GM18507 (cell line): ENCODE measurements at places on chromosomes 6 and 20.

DNA sequence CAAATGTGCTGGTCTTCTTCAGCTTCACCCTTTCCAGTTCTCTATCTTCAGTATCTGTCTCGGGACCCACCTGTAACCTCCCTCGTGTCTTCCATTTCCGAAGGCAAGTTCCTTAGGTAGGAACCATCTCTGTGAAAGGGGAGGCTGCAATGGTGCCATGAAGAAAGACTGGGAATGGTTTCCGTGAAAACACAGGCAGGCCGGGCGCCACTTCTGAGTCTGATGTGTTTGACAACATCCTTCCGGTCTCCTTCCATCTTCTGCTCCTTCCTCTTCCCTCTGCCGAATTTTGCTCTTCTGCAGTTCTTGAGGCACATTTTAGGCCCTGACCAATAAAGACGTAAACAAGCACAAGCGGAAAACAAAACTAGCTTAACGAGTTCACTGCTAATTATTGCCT, 328.0 kb downstream of the THBS2 start:
- DNase-seq = no peak

- DNase-seq = no peak
These were observed 534.3 kb downstream of the COL12A1 start for GRCh38 chr6:74671558-74672025.

DNA sequence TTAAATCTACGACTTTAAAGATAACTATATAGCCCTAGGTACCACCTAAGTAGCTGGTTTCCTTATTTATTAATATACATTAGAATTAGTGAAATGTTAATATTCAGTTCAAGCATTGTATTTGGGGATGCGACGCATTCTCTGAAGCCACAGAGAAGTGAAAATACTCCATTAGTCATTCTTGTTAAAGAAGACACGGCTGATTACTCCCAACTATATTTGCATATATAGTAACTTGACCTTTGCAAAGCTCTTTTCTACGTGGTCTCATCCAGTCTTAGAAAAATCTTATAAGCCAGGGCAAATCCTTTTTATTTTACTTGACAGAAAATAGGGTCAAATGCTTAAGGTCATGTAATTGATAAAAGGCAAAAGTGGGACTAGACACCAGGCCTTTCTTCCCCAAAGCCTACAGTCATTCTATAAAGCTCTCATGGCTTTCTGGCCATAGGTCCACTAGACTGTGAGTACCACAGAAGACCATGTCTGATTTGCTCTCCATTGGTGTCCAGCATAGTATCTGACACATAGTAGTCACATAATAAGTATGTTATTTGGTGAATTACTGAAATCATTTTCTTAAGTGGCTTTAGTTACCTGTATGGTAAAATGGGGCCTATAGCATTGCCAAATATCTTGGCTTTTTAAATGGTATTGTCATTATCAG, 11.3 kb downstream of the ZHX3 start:
- peak; percentile 44 for DNase-seq

- DNase-seq = no peak
These were observed 4.6 kb downstream of the ZNF184 start for GRCh38 chr6:27468334-27468733.

DNA sequence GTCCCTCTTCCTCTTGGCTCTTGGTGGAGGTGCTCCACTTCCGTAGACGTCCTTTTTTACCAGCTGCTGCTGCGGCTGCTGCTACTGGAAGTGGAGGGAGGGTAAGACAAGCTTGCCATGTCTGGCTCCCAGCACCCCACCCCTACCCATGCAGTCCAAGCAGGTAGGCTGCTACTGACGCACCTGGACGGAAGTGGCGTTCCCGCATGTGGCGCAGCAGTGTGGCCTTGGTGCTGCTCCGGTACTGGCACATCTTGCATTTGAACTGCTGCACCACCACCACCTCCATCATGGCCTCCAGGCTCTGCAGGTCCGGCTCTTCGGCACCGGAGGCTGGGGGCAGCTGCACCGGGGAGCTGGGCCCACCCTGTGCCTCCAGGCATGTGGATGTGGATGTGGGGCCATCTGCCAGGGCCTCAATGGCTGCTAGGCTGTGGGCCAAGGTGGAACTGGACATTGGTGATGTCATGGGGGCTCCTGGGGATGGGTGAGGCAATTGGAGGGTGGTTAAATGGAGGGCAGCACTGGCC, 4.4 kb downstream of the ZNF335 start:
- no peak for DNase-seq

DNA sequence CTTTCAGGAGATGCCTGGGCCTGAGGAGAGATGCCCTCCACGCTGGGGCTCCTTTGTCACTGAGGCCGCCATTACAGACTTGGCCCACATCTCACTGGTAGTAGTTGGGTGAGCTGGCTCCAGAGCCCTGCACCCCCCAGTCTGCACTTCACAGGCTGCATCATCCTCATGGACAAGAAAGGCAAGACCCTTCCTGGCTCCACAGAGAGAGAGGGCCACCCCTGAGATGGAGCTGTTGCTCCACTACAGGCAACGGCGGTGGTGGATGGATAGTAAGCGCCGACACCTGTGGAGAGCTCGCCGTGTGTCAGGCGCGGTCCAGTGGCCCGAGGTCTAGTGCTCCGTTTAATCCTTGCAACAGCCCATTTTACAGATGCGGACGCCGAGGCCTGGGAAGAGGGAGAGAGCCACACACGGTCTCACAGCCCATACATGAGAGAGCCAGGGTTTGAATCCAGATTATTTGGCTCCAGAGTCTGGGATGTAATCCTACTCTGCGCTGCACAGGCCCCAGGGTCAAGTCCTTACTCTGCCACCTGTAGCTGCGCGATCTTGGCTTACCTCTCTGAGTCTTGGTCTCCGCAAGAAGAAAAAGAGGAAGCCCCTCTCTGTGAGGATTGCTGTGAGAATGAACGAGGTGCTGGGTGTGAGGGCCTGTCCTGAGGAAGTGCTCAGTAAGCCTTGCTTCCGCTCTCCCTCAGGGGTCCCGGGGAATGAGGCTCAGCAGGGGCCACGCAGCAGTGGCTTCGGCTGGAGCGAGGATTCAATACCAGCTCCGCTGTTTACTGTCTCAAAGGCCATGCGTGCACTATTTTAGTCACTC, 34.5 kb downstream of the SPDEF start:
- DNase-seq = no peak

DNA sequence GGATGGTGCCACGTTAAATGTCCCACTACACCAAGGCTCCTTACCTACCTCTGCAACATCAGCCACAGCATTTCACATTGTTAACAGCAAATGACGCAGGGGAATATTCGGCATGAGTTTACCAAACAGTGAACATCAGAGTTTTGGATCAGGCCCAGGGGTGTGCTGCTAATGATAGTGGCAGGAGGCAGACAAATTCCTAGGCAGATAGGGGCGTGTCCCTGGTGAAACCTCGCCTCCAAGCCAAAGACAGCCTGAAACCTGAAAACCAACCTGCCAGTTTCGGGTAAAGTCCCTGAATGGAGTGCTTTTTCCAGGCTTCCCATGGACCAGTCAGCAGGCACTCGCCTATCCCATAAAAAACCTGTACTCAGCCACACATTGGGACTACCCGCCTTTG, 133.6 kb downstream of the SH3BGRL2 start:
- DNase-seq = no peak

GRCh38 chr20:32301719-32302506, 24.5 kb downstream of the KIF3B start:
- no peak for DNase-seq

DNA sequence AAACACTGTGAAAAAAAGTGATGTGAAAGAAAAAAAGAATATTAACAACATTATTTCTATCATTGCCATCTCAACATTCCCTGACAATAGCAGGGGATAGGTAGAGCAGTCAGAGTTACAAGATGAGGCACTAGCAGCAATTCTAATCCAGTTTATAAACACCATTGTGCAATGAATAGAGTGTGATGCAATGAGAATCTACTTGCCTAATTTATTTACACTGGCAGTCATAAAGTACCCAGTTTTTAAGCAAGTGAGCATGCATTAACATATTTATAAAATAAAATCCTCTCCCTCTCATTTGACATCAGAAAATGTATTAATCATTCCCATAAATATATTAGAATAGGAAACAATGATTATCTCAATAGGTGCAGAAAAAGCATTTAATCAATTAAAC, 2.5 kb upstream of the MANEA start:
- no peak for DNase-seq

DNA sequence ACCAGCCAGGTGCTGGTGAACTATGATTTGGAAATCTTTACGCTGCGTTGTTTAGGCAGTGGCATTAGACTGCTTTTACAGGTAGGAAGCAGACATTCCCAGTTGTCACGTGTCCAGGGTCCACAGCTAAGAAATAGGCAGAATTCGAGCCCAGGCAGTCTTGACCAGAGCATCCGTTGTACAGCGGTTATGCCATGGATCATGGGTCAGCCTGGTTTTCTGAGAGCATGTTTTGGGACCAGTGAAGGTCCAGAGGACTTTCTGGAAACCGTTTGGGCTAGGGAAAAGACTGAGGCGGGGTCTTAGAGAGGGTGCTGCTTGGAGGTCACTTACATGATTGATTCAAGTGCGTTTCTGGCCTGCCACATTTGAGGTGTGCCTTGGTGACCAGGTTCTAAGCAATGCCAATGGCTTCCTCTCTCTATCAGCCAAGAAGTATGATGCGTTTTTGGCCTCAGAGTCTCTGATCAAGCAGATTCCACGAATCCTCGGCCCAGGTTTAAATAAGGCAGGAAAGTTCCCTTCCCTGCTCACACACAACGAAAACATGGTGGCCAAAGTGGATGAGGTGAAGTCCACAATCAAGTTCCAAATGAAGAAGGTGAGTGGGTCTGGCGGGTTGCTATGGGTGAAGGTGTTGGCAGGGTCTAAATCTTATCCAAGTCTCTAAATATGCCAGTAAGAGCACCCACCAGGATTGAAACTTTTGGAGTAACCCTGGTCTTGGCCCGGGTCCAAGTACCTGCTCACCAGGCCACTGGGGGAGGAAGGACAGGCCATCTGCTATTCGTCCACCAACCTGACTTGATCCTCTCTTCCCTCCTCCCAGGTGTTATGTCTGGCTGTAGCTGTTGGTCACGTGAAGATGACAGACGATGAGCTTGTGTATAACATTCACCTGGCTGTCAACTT, 1.8 kb downstream of the RPL10A start:
- no peak for DNase-seq

- no peak for DNase-seq
These were observed 6.9 kb downstream of the STK35 start for GRCh38 chr20:2108498-2108897.

GRCh38 chr6:14079433-14079832, 38.1 kb upstream of the CD83 start:
- no peak for DNase-seq

DNA sequence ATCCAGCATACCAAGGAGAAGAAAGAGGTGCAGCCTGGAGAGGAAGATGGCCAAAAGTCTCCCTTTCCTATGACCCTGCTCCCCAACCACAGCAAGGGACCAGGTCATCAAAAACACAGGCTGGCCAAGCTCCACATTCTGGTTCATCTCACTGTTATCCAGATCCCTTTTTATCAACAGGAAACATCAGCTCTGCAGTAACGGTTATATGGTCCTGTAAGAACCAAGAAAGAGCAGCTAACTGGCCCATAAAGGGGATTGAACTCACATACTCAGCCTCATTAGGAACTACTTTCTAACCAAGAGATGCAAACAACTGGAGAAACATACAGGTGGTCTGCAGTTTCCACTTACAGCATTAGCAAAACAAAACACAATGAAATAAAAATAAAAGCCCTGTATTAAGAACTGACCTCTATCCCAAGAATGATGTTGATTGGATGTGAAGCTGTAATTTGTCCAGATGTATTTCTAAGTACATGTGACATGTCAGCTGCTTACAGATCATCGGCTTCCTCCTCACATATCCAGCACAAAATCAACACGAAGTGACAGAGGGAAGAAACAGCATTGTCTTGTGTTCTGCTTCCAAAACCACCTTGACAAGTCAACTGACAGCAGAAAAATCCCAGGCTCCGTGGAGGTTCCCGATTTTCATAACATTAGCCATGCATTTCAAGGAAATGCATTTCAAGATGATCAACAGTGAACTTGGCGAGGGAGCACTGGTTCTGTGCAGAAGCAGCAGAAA, 557.2 kb upstream of the AGPAT4 start:
- DNase-seq = no peak

GRCh38 chr6:6438286-6438685, 117.8 kb upstream of the F13A1 start:
- DNase-seq = no peak

DNA sequence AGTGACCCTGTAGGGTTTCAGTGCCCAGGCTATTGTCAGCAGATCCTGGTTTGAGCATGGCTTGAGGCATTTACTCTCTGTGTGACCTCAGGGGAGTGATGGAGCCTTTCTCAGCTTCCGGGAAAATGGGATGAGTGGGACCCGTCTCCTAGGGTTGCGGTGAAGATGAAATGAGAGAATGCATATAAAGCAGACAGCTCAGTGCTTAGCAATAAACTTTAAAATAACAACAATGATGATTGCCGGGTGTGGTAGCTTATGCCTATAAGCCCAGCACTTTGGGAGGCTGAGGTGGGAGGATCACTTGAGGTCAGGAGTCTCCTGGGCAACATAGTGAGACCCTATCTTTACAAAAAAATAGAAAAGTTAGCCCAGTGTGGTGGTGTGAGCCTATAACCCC, 106.0 kb upstream of the MTHFD1L start:
- no peak for DNase-seq

- no peak for DNase-seq
These were observed 915.2 kb downstream of the TFAP2A start for GRCh38 chr6:9499709-9500108.

DNA sequence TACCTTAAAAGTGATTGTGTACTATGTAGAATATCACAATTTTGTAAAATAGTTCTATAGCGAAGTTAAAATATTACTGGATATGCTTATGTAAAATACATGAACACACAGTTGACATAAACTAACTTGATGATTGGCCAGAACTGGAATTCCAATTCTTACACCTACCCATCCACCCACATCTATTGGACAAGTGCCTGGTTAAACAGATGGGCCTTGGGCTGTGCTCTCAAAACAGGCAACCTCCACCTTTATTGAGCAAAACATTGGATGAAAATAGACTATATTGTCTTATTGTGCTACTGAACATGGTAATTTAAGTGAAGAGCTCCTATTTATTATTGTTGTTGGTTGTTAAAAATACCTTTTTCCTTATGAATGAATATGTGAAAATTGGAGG, 154.0 kb upstream of the FLRT3 start:
- no peak for DNase-seq

- no peak for DNase-seq
These were observed 22.8 kb downstream of the CST5 start for GRCh38 chr20:23856736-23857135.
